ENCODE measurements at places on chromosomes 16 and 17.

DNA sequence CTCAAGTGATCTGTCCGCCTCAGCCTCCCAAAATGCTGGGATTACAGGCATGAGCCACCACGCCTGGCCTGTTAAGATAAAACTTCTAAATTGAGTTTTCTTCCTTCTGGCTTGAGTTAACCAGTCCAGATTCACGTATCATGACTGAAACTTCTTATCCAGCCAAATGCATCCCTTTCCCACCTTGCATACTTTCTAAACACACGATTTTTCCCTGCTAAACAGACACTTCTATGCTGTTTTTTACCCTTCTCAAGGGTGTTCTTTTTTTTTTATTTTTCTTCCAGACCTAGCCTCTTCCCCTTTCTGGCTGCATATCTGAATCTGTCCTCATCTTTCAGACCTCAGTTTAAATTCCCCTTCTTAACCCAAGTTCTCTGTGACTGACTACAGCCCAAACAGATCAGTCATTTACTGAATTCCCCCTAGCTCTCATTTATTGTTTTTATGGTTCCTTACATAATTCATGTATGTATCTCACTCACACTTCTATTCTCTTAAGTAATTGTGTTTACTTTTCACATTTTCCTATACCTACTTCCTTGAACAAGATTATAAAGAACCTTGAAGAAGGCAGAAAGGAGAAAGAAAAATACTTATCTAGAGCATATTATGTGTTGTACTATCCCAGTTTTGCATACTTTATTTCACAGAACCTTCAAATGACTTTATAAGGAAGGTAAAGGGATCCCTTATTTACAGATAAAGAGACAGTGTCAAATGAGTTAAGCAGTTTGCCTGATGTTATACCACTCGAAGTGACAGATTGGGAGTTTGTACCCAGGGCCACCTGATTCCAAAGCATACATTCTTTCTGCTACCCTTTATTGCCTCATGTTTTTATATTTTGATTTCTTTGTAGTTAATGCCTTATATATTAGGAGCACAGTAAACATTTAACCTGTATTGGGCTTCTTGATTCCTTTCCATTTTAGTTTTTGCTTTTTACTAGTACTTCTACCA is 5.2 kb downstream of the EVI2B start:
- no peak for DNase-seq

GRCh38 chr17:57679906-57680695 is 65.0 kb downstream of the CCDC182 start:
- DNase-seq, result no peak

DNA sequence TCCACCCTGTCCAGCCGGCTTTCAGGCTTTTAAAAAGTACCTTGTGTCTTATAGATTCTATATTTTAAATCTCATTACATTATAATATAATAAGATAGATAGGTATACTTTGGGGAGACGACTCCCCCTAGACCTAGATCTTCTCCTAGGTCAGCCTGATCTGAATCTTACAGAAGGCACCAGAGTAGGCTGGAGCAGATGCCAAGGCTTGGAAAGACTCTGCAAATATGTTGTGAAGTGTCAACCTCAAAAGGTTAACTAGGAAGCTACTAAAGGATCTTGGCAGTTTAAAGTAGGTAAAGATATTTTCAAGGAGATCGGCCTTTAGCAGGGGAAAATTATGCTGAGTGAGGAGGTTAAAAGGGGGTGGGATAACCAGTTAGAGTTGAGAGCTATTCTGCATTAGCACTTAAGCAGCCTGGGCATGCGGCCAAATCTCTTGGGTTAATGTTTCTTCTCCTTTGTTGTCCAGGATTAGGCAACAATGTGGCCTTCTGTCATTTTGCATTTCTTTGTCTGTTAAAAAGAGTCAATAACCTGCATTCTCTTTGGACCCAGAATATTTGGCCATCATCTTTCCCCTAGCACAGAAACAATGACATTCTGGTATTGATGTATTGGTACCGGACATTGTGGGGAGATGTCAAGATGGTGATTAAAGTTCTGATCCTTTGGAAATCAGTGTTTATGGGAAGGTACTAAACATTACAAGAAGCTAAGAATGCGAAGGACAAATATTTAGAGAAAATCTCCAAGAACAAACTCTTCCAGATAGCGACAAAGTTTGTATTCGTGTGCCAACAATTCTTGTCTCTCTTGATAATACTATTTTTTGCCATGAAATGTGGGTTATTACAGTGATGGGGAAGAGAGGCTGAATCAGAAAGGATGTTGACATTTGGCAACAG is 51.2 kb upstream of the DHX40 start:
- no peak for DNase-seq

- no peak for DNase-seq
Observed at GRCh38 chr16:60717808-60718207, 1318.4 kb downstream of the CDH8 start.

DNA sequence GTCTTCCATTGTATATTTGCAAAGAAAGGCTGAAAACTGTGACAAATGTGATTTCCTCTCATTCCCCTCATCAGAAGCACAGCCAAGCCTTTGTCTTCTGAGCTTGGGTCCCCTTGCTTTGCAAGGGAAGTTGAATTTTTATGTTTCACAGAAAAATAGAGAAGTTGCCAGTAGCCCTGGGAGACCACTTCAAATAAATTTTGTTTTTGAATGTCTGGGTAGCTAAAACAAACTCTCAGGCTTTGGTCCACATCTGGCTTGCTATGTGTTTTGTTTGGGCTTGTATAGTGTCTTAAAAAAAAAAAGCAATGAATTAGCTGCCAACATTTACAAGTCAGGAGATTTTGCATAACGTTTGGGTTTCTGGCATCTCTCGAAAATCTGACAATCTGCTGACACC is 24.1 kb downstream of the PIK3R6 start:
- no peak for DNase-seq
